ENCODE measurements at places on chromosomes 13 and 19. TPM values are rescaled to one million over a fixed set of nuclear protein-coding genes. Genes with fewer than 3 reads are reported as not detected.

TNFSF9 gene
- not detected for total RNA-seq

ATP4B gene
- not detected for total RNA-seq

TEKTIP1 gene
- 3.8 TPM for total RNA-seq

RASAL3 gene
- total RNA-seq, result not detected

PGLYRP2 gene
- total RNA-seq, result not detected

HPN gene
- total RNA-seq, result 71.5 TPM

TMEM221 gene
- 3.6 TPM for total RNA-seq

MEDAG gene
- not detected for total RNA-seq

SHISA2 gene
- 15.2 TPM for total RNA-seq

NCAN gene
- 0.36 TPM for total RNA-seq

ZNF98 gene
- not detected for total RNA-seq

GARIN5A gene
- total RNA-seq, result 11.6 TPM

IGFL2 gene
- not detected for total RNA-seq

KLK4 gene
- not detected for total RNA-seq

DYRK1B gene
- total RNA-seq, result 90.7 TPM

AKAP8L gene
- total RNA-seq, result 228 TPM

FGF9 gene
- 16.2 TPM for total RNA-seq

PLPPR3 gene
- total RNA-seq, result 129 TPM

DEDD2 gene
- total RNA-seq, result 38.3 TPM

PPP5C gene
- 97.8 TPM for total RNA-seq

ATP4A gene
- total RNA-seq, result not detected

KLK1 gene
- not detected for total RNA-seq

RGS9BP gene
- 0.10 TPM for total RNA-seq

TFDP1 gene
- 58.2 TPM for total RNA-seq

ADM5 gene
- 7.7 TPM for total RNA-seq

TMIGD2 gene
- total RNA-seq, result not detected

CAPN12 gene
- 4.1 TPM for total RNA-seq

GFY gene
- total RNA-seq, result not detected

GPR183 gene
- total RNA-seq, result not detected

APOC1 gene
- total RNA-seq, result 85.5 TPM

HCN2 gene
- total RNA-seq, result 0.34 TPM

HIPK4 gene
- 0.11 TPM for total RNA-seq

FSTL3 gene
- 13.8 TPM for total RNA-seq

SBK3 gene
- total RNA-seq, result not detected

SCGB2B2 gene
- 0.84 TPM for total RNA-seq

CBLC gene
- total RNA-seq, result 16.2 TPM

EXOC3L2 gene
- total RNA-seq, result not detected

LYL1 gene
- 0.47 TPM for total RNA-seq

KIR2DL3 gene
- not detected for total RNA-seq

SERPINE3 gene
- total RNA-seq, result not detected

ACP5 gene
- total RNA-seq, result 1.6 TPM

FAM98C gene
- total RNA-seq, result 14.7 TPM

PPM1N gene
- not detected for total RNA-seq

SIAH3 gene
- not detected for total RNA-seq

KCNN1 gene
- 19.6 TPM for total RNA-seq

SNRNP70 gene
- 355 TPM for total RNA-seq

ZNF829 gene
- total RNA-seq, result 4.8 TPM

MAB21L1 gene
- total RNA-seq, result 0.22 TPM

ZNF534 gene
- total RNA-seq, result 0.22 TPM

PEAK3 gene
- total RNA-seq, result not detected

VSTM2B gene
- not detected for total RNA-seq

CCNA1 gene
- total RNA-seq, result 1.7 TPM

KANK3 gene
- 0.36 TPM for total RNA-seq

POSTN gene
- 2.0 TPM for total RNA-seq

CRYL1 gene
- total RNA-seq, result 10.9 TPM

PLD3 gene
- 349 TPM for total RNA-seq

CASP14 gene
- not detected for total RNA-seq

ZIM2 gene
- total RNA-seq, result not detected

C19orf67 gene
- 0.43 TPM for total RNA-seq

LILRB1 gene
- not detected for total RNA-seq

All from progenitor cell of endocrine pancreas (in vitro differentiated cells).